Stimulated activated CD4-positive, alpha-beta T cell treated with anti-CD3 and anti-CD28 coated beads, Interleukin-1b, Interleukin-23, amount 100 ng/mL, for 1 hour (primary cell): ENCODE measurements at places on chromosomes 4 and X.

- DNase-seq = no peak
Measured at GRCh38 chr4:188603646-188604045, 464.4 kb downstream of the TRIML1 start.

DNA sequence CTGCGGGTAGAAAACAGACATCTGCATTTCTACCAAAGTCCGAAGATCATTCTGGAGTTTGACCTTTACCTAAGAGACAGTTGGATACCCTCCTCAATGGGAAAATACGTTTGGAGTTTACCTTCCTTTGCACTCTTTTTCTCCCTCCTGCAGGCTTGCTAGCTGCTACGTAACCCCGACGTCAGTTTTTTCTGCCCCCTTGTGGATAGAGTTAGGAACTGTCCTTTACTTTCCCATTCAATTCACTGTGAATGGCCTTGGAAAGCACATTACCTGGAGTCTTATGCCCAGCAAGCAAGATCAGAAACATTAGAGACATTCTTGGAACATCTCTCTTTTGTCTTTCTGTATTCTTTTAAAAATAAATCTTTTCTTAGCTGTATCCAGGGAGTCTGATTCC, 250.7 kb downstream of the NAP1L3 start:
- no peak for DNase-seq

DNA sequence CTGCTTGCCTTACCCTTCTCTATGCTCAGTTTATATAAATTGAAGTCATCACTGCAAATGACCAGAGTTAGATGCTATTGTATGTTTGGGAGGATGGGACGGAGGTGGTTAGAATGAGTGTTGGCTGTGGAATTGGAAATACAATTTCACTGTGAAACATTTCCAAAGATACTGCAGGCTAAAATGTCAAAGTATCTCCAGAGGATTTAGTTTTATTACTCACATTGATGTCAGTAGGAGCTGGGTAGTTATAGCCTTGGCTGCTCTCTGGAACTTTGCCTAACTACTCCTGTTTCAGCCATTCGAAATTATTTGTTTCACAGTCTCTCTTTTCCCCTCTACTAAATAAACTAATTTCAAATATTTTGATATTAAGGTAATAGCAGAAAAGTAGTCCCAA, 92.6 kb upstream of the PPP3CA start:
- no peak for DNase-seq

GRCh38 chrX:16212024-16212423, 44.7 kb downstream of the MAGEB17 start:
- DNase-seq = no peak

- DNase-seq = no peak
Measured at GRCh38 chrX:3950373-3950772, 236.9 kb upstream of the PRKX start.

DNA sequence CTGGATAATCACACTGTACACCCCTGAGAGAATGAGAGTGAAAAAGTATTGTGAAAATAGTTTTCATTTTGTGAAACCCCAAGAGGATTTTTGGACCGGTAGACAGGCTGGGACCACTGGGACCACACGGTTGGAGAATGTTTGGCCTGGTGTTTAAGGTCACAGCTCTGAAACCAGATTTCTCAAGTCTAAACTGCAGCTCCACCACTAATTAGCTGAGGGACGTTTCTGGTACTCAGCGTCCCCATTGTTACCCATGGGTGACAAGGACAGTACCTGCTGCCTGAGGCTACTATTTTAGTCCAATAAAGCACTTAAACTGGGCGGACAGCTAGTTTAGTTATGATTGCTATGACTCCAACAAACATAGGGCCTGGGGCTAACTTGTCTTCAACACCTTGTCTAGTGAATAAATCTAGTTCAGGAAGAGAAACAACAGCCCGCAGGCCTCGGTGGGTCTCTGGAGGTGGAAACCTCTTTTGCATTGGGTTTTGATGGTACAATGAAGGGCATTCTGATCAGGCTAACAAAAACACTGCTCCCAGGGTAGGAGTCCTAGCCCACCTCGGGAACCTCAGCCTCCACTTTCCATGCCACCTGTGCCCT, 509 bp upstream of the USP11 start:
- DNase-seq = no peak

- no peak for DNase-seq
Measured at GRCh38 chr4:44368413-44369167, 80.0 kb downstream of the KCTD8 start.

DNA sequence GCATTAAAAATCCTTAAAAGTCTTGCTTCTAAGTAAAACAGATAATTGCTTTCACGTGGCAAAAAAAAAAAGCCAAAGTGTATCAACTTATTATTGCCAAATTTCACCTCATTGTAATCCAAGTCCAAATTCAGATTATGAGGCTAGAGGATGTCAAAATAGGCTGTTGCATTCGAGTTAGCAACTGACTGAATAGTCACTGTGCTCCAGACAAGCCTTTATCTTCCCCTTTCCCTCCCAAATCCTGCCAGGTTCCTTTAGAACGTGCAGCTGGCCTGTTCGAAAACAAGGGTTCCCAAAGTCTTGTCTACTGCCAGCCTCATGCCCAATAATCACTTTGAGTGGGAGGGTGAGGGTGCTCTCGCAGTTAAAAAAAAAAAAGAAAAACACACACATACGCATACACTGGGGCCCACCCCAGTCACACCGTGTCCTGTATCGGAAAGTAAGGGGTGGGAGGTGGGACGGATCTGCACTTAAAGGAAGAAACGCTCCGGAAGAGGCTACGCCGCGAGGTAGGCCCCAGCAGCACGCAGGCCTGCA, 603 bp downstream of the MAD2L1 start:
- DNase-seq = no peak

DNA sequence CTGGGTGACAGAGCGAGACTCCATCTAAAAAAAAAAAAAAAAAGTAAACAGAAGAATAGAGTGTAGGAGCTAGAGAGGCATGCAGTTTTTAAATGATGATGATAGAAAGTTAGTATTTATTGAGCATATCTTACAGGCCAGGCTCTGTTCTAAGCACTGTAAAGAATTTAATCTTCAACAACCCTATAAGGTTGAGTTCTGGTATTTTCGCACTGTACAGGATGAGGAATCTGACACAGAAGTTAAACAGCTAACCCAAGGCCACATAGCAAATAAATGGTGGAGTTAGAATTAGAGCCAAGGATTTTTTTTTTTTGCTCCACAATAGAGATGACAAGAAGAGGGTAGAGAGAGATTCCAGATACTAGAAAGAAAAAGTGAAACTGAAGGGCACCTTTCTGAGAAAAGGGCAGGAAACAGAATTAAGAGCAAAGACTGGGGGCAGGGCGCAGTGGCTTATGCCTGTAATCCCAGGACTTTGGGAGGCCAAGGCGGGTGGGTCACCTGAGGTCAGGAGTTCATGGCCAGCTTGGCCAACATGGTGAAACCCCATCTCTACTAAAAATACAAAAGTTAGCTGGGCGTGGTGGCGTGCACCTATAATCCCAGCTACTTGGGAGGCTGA, 56.1 kb downstream of the KLHL5 start:
- no peak for DNase-seq

DNA sequence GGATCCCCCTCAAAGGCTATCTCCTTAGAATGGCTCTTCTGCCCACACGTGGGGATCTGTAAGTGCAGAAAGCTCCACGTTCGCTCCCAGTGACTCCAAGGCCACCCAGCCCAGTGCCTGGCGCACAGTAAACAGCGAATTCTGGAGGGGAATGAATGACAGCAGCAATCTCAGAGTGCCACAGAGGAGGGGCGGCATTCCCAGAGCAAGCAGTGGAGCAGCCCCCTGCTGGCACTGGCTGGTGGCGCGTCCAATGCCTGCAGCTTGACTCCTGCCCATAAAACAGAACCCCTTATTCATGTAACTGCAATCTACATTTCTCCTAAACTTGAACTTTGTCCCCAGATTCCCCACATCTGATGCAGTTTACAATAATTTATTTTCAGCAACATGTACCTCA, 6.9 kb upstream of the HELT start:
- DNase-seq = no peak

- DNase-seq = no peak
Measured at GRCh38 chr4:48432017-48432416, 51.1 kb upstream of the SLC10A4 start.
